Testis (tissue), 5 donors: ENCODE measurements at places on chromosomes 7 and 10. TPM values are rescaled to one million over a fixed set of nuclear protein-coding genes. Genes with fewer than 3 reads are reported as not detected.

- DNase-seq: no peak
Measured at GRCh38 chr7:51273360-51273759, 43.2 kb downstream of the COBL start.

- DNase-seq: no peak
Measured at GRCh38 chr7:15947754-15948153, 261.3 kb upstream of the MEOX2 start.

DNA sequence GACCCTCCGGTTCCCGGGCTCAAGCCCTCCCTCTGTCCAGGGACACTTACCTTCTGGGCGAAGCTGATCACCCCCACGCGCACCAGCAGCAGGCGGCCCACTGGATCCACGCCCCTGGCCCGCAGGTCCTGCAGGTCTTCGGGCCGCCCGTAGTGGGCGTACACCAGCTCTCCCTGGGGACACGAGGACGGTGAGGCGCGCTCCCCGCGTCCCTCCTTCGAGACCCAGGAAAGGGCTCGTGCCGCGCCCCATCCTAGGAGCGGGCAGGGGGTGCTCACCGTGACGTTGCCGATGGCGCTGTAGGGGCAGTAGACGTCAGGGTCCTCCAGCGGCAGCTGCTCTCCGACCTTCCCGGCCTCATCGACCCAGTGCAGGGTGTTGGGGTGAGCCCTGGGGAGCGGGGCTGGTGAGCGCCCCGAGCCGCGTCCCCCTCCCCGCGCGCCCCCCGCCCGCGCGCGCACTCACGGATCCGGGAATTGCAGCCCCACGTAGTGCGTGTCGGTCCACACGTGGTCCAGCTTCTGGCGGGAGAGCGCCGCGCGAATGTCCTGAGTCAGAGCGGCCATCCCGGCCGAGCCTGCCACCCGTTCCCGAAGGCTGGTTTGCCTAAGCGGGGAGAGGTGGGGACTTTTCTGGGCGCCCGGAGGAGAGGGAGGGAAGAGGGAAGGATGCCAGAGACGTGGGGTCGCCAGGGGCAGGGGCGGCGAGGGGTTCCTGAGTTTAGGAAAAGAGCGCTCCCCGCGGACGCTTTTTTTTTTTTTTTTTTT lies 8.2 kb downstream of the TFR2 start:
- DNase-seq: peak; percentile 43

DNA sequence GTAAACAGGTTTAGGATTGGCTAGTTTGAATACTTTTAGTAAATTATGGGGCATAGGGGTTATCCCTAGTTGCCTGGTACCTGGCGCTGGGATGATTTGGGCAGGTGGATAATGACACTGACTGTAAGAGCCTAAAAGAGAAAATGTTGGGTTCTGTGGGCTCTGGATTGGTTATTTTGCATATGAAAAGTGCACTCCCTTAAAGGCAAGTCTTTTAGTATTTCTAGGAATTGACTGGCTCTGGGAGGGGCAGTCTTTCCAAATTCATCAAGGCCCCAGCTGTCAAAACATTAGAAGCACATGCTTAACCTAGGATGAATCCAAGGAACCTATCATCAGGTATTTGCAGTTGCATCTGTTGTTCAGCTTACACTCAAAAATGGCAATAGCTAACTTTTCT lies 454.6 kb upstream of the SORCS1 start:
- no peak for DNase-seq

The CTAGE8 gene
- total RNA-seq: 13.7 TPM
